ENCODE measurements at places on chromosomes 4 and X. TPM values are rescaled to one million over a fixed set of nuclear protein-coding genes. Genes with fewer than 3 reads are reported as not detected.

The CXCL11 gene
- not detected for total RNA-seq

The UGT2B17 gene
- not detected for total RNA-seq

The BRS3 gene
- not detected for total RNA-seq

The EPGN gene
- not detected for total RNA-seq

The P2RY8 gene
- not detected for total RNA-seq

DNA sequence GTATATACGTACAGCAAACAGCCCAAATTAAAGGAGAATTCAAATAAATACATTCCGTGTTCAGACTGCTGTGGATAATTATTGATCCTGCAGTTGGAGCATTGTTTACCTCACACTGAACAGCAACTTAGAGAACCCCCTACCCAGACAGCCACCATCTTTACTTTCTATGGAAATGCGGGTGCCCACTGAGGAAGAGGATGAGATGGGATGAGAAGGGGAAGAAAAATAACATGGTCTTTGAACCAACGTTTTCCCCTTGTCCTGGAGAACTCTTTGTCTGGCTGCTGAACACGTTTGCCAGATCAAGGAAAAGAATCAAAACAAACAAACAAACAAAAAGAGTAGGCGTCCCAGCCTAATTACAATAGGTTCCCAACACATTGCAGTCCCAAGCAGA is 1.5 kb downstream of the TSPAN5 start:
- H3K27me3 ChIP-seq, result no peaks in the 10 kb centered on the region
- H3K4me3 ChIP-seq, result peak overlapping the region; percentile 95
- no peaks in the 10 kb centered on the region for H3K36me3 ChIP-seq
- H3K4me1 ChIP-seq, result peaks cover 76% of the 10 kb centered on the region
- DNase-seq, result no peak
- H3K27ac ChIP-seq, result peak overlapping the region; percentile 99

DNA sequence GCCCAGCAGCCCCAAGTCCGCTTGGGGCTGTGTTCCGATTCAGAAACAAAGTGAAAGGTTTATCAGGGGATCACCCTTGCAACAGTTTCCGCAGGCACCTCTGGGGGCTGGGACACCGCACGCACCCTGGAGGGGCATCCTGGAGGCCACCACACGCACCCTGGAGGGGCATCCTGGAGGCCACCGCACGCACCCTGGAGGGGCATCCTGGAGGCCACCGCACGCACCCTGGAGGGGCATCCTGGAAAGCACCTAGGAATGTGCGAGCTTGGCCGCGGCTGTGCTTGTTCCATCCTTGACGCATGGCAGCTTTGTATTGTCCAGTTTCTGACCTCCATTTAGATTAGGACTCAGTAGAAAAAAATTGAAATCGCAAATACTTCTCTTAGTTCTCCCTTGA is 21.3 kb upstream of the CBR4 start:
- H3K36me3 ChIP-seq, result no peaks in the 10 kb centered on the region
- no peak overlapping the region for H3K4me3 ChIP-seq
- no peak for DNase-seq
- H3K27me3 ChIP-seq, result peaks cover 3% of the 10 kb centered on the region

GRCh38 chr4:172992648-172993378 is 175.8 kb upstream of the GALNT7 start:
- H3K36me3 ChIP-seq, result no peaks in the 10 kb centered on the region
- H3K27ac ChIP-seq, result no peak overlapping the region
- no peaks in the 10 kb centered on the region for H3K27me3 ChIP-seq
- peaks cover 5% of the 10 kb centered on the region for H3K4me1 ChIP-seq
- DNase-seq, result no peak

DNA sequence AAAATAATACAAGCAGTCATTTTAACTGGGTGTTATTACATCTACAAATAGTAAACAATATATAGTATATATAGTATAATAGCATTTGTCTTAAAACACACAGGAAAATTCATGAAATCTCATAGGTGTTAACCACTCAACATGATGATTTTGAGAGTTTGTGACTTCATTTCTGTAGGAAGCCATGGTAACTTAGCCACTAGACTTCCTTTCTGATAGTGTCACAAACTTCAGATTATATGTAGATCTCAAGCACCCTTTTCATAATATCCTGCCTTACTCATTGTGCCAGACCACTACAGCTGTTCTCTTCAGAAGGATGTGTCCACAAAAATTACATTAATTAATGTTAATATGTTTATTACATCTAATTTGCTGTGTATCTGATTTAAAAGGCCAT is 1250.6 kb downstream of the ADGRL3 start:
- no peaks in the 10 kb centered on the region for H3K36me3 ChIP-seq
- H3K27me3 ChIP-seq, result no peaks in the 10 kb centered on the region

DNA sequence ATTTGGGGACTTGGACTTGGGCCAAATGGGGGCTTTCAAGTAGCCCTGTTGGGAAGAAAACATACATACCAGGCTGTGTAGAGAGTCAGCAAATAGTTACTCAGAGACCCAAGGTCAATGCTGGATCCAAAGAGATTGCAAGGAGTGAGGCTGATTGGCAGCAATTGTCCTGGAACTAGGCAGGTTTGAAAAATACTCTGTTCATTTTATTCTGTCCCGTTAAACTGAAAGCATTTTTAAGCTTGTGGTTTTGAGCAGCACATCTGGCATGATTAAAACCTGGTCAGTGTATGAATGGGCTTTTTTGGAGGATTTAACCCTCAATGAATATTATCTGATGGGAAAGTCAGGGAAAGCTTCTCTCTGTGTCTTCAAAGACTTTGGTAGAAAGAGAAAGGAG is 294.3 kb upstream of the BOD1L1 start:
- no peaks in the 10 kb centered on the region for H3K27me3 ChIP-seq
- H3K4me1 ChIP-seq, result peaks cover 78% of the 10 kb centered on the region
- DNase-seq, result no peak
- H3K27ac ChIP-seq, result peak overlapping the region; percentile 99
- no peaks in the 10 kb centered on the region for H3K36me3 ChIP-seq

GRCh38 chr4:58502839-58503238 is 1392.7 kb upstream of the IGFBP7 start:
- no peaks in the 10 kb centered on the region for H3K36me3 ChIP-seq
- H3K27ac ChIP-seq, result no peak overlapping the region

Data from osteocyte (in vitro differentiated cells).